ENCODE measurements at places on chromosomes 7 and 10. TPM values are rescaled to one million over a fixed set of nuclear protein-coding genes. Genes with fewer than 3 reads are reported as not detected.

Gene PTN
- polyA plus RNA-seq: 12.8 TPM

DNA sequence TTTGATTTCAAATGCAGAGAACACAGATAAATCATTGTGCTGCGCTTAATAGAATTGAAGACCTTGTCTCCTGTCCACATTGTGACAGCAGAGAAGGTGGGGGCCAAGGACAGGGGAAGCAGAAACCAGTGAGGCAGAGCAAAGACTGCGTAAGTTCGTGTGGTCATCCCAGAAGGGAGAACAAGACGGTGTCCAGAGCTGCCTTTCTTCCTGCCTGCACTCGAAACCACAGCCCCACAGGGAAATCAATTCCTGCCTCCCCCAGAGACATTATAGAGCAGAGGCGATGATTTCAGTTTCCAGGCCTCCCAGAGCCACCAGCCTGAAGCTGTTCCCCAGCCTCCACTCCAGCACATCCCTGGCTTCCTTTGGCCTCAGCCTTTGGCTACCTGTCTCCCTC, 39.7 kb upstream of the UCN3 start:
- no peak for DNase-seq

GRCh38 chr10:24645022-24645421, 78.7 kb downstream of the ARHGAP21 start:
- no peak for DNase-seq

- DNase-seq: no peak
Observed at GRCh38 chr10:29372920-29373319, 84.0 kb downstream of the LYZL1 start.

GRCh38 chr10:86857128-86857721, 100.2 kb downstream of the MMRN2 start:
- DNase-seq: no peak

GRCh38 chr7:55532150-55532917, 40.0 kb downstream of the VOPP1 start:
- no peak for DNase-seq

GRCh38 chr10:63246356-63246755, 113.2 kb downstream of the NRBF2 start:
- no peak for DNase-seq

All from heart left ventricle (tissue), 16 donors.